ENCODE measurements at places on chromosomes 4 and X.

DNA sequence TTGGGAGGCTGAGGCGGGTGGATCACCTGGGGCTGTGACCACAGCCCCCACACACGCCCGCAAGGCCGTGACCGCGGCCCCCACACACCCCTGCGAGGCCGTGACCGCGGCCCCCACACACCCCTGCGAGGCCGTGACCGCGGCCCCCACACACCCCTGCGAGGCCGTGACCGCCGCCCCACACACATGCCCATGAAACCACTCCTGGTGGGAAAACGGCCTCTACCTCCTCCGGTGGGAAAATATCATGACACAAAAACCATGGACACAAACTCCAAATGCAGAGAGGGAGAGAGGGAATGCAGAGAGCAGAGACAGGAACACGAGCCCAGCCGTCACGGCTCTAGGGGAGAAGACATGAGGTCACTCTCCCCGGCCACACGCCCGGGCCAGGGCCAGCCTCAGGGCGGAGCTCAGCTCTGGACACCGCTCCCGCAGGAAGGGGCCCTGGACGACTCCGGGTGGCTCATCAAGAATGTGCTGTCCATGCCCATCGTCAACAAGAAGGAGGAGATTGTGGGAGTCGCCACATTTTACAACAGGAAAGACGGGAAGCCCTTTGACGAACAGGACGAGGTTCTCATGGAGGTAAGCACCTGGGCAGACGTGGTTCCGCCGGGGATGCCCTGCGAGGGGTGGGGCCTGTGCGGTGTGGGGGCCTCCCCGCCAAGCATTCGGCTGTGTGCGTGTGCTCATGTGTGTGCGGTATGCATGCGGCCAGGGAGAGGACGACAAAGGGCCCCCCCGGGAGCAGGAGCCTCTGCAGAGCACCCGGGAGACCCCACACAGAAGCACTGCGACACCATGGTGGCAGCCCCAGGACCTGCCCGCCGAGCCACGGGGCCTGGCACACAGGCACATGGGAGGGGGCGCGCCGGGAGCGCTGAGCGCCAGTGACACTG is 17.4 kb downstream of the ATP5ME start:
- no peak for DNase-seq

- no peak for DNase-seq
Observed at GRCh38 chr4:127686658-127687057, 43.5 kb upstream of the SLC25A31 start.

DNA sequence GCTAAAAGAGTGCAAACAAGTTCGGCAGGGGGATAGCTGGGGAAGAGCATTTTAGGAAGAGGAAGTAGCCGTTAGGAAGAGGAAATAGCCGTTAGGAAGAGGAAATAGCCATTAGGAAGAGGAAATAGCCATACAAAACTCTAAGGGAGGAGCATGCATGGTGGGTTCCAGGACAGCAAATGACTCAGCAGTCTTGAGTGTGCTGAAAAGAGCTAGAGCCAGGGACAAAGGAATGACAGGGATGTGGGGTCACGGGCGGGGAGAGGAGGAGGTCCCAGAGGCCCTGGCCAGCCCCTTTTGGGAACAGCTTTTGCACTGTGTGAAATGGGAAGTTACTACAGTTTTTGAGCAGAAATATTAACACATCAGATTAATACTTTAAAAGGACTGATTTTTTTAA is 882.6 kb downstream of the TRIML1 start:
- no peak for DNase-seq

DNA sequence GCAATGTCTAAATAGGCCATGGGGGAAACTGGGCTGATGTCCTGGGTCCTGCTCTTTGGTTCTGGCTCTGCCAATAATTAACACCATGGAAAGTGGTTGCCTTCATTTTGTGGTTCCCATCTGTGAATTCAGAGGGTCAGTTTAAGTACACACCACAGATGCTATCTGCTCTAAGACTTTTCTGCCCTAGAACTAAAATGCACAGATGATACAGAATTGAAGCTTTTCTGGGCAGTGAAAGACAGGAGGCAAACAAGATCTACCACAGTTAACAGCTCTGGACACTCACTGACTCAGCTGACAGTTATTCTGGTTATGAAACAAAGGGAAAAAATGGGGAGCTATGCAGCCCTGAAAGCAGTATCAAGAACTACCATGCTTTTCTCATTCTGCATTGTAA is 37.3 kb downstream of the APBB2 start:
- DNase-seq = peak; percentile 12

DNA sequence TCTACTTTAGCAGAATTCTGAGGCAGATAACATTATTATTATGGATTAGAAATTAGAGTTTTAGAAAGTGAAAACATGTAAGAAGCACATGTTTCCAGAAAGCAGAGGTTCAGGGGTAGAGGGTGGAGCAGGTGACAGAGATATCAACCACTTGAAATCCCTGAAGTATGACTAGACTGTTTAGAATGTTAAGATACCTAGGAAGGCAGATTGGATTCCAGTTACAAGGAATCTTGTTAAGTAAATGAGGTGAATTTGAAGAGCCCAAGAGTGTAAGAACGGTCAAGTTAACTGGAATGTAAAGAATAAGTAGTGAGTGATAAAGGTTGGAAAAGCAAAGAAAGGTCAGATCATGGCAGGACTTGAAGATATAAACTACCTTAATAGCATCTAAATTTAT is 37.6 kb downstream of the ARSJ start:
- no peak for DNase-seq

- no peak for DNase-seq
Observed at GRCh38 chr4:153269218-153269990, 65.2 kb downstream of the TRIM2 start.

DNA sequence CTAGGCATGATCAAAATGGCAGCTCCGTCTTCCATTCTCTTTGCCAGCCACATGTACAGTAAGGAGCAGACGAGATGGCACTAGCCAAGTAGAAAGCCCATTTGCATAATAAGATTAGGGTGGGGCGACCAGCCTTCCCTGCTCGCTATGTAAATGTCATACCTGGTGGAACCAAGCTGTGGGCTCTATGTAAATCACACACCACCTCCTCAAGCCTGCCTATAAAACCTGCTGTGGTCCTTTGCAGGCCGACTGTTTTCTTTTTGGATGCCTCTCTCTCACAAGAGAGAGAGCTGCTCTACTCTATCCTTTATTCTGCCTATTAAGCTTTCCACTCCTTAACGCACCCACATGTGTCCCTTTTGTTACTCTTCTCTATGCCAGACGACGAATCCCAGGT is 1472.7 kb downstream of the ARAP2 start:
- no peak for DNase-seq

DNA sequence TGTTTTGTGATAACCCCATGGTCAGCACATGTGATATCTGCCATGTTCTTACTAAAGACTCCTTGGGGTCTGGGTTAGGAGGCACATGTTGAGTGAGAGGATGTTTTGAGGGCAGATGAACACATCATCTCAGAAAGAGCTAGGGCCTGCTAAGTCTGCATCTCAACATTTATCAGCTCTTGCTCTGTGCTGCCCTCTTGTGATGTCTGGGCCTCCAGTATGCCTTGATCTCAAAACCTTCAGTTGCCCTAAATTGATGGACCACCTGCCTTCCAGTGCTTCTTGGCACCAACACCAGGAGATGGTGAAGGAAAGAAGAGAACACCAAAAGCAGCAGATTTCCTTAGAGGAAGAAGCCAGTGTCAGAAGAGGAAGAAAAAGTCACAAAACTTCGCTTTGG is 22.5 kb downstream of the MID1 start:
- peak; percentile 15 for DNase-seq

Measured in NCI-H146 (cell line).